ENCODE measurements at places on chromosomes 3 and 15.
A peak's percentile ranks its signal among the peaks of the same experiment; 100 is the strongest.

DNA sequence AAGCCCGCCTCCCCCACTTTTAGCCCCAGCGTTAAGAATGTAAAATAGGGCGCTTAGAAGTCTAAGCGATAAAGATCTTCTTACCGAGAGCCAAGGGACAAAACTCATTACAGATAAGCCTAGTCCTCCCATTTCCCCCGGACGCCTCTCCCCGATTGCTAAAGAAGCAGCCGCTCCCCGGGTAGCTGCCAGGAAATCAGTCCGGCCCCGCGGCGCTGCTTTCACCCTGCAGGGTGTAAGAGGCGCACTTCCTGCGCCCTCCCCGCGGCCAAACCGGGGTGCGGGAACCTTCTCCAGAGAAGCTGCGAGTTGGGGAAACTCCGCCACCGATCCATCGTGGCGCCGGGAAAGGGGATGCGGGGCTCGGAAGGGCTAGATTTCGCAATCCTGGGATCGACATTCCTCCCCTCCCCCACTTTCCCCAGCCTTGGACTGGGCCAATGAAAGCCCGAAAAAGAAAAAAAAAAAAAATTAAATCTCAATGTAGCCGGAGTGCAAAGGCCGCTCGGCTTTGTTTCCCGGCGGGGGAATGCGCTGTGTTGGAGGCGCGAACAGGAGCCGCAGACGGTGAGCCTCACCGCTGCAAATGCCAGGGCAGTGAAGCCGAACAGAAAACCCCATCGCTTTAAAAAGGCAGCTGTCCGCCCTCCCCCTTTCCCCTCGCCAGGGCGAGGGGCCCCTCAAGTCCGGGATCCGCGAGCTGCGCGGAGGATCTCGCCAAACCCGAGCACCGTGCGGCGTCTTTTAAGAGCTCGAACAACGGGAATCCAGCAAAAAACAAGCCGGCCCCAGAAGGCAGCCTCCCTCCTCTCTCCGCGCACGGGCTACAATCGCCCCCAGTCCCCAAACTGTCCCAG is 626 bp upstream of the PTPRG start:
- DNase-seq = no peak

DNA sequence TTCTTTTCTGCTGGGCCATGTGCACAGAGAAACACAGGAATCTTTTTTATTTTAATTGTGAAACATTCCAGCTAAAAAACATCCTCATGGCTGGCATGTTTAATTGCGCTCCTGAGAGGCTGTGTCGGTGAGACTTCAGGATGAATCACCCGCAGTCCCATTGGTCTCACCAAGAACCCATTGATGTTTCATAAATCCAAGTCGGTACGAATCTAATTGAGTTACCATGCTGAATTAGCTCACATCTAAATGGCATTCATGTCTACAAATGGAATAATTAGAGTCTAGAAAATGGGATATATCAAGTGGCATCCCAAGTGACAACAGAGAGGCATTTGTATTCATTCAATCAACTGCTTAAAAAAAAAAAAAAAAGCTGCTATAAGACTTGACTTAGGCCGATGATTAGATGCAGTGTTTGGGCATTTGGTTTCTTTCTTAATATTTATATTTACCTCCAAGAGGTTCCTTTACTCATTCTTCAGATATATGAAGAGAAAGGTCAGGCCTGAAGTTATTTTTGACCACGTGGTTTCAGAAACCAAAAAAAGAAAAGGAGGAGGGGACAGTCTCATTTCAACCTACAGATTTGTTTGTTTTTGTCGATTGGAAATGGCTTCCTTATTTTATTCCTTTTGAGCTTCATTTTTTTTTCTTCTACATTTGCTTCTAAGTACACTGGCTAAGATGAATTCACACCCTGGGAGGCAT is 79.1 kb upstream of the FOXB1 start:
- no peak for DNase-seq

DNA sequence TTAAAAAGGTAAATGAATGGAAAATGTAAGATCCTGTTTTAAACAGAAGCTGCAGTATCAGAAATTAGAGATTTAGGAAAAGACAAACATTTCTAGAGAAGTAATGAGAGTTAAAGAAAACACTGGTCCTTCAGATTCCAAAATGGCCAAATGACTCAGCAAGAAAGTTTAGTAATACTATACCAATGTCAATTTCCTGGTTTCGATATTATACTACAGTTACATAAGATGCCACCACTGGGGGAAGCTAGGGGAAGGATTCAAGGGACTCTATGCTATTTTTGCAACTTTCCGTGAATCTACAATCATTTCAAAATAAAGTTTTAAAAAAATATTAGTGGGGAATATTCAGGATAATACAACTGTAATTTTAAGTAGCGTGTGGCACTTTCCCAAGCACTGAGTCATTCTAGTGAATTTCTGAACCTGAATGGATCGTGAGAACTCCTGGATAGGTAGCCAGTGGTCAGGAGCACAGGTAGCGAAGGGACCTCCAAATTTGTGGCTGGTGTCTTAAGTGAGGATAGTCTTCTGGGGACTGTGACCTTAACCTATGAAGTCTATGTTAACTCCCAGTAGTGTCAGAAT is 37.6 kb downstream of the TMCC1 start:
- DNase-seq = no peak

GRCh38 chr3:125054449-125055329 is 1.1 kb downstream of the HEG1 start:
- no peak for DNase-seq

- DNase-seq = no peak
Measured at GRCh38 chr15:78308422-78309032, 9.1 kb upstream of the SKIC8 start.

GRCh38 chr3:71064291-71064955 is 519.1 kb downstream of the FOXP1 start:
- DNase-seq = peak; percentile 76

GRCh38 chr15:68045289-68046265 is 8.5 kb upstream of the PIAS1 start:
- no peak for DNase-seq

DNA sequence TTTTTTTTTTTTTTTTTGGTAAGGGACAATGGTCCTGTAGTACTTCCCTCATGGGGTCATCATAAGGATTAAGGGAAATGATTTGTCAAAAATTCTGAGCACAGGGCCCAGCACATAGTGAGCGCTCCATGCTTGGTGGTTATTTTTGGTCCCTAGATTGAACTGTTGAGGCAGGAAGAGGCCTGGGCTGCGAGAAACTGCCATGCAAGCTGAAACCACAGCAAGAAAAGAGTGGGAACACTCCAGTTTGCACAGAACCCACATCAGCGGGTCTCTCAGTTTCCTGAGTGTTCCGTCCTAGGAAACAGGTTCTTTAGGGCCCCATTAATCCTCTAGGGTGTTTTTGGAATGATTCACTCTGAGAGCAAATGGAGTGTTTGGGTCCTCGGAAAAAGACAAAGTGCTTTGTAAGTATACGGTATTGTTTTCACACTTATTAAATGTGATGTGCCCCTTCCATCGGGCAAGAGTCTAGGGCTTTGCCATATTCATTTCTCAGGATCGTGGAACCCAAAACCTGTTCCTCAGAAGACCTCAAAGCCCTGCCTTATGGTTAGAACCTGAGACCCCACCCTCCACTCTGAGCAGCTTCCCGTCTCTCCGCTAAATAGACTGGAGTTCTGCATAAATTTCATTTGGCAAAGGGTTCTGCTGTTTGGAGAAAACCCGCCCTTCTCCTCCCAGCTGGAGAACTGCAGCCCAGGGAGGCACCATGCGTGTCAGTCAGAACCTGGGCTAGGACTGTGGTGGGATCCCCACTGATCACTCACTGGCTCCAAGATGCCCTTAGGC is 60.4 kb downstream of the SPSB4 start:
- DNase-seq = no peak

- DNase-seq = no peak
Measured at GRCh38 chr3:120101624-120102023, 7.4 kb upstream of the GSK3B start.

GRCh38 chr3:71846185-71846584 is 61.2 kb upstream of the PROK2 start:
- DNase-seq = no peak

- no peak for DNase-seq
Measured at GRCh38 chr15:58524247-58524646, 92.5 kb downstream of the LIPC start.

- DNase-seq = peak; percentile 65
Measured at GRCh38 chr3:5188419-5189221, 1.1 kb downstream of the EDEM1 start.

- no peak for DNase-seq
Measured at GRCh38 chr3:141656771-141657170, 81.3 kb upstream of the RNF7 start.

- DNase-seq = no peak
Measured at GRCh38 chr3:96201463-96201862, 612.9 kb upstream of the EPHA6 start.

DNA sequence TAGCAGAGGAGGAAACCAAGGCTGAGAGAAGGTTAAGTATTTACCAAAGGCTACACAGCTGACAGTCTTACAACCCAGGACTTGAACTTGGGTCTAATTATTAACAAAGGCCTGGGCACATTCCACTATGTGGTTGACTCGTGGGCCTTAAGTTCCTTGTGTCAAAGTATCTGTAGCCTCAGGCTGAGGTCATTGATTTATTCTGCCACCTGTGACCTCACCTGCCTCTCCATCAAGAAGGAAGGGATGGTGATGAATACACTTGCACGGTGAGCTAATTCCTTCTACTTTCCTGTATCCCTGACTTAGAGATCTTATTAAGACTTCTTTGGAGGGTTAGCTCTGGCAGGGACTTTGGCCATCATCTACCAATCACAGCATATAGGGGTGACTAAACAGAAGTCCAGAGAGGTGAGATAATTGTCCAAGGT is 19.9 kb upstream of the LRRC58 start:
- DNase-seq = no peak

DNA sequence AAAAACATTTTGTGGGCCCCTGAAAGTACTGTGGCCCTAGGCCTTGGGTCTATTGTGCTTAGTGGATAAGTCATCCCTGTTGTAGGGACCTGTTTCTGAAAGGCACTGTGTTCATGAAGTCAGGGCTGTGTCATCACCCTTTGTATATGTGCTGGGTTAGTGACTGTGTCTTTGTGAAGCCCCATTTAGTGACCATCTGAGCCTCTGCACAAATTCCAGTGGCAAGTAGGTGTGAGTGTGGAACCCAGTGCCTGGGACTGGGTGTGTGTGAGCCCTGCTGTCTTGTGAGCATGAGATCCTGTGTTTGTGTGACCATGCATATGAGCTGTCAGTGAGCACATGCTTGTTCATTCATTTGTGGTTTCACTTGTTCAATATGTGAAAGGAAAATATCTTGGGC is 1.2 kb upstream of the HYAL1 start:
- DNase-seq = no peak

DNA sequence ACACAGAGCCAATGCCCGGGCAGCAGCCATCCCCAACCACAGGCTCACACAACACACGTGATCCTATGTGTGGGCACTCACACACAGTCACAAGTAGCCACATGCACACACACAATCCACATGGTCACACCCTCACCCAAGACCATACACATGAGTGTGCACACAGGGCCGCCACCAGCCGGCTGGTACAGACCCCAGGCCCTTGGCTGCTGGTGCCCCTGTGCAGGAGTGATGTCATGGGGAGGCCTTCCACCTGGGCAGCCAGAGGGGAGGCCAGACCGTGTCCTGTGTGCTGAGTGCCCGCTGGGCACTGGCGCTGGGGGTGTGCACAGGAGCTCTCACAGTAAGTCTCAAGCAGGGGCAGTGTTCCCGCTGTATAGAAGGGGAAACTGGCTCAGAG is 36.9 kb downstream of the DNAJB8 start:
- DNase-seq = no peak

- DNase-seq = no peak
Measured at GRCh38 chr15:79539401-79539800, 107.3 kb downstream of the MINAR1 start.

DNA sequence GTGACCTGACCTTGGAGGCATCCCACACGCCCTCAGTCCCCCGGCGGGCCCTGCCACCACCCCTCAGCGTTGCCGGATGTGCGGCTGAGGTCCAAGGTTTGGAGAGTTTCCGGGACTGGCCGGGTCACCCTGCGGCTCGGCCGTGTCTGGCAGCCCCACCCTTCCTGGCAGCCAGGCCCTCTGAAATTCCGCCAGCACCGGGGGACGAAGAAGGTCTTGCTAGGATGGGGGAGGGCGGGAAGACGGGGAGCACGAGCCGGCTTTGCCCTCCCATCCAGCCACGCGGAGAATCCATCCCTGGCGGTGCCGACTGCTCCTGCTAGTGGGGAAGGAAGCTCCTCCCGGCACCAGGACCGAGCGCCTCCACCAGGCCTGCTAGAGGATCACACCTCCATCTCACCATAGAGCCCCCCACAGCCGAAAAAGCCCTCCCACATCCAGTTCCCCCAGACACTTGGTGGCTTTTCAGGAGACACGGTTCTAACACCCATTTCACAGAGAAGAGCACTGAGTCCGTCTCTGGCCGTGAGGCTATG is 81.5 kb downstream of the CPN2 start:
- DNase-seq = no peak

- DNase-seq = no peak
Measured at GRCh38 chr3:57927916-57928315, 80.3 kb upstream of the FLNB start.

GRCh38 chr3:18469775-18470174 is 44.6 kb upstream of the SATB1 start:
- no peak for DNase-seq

- DNase-seq = no peak
Measured at GRCh38 chr3:61809879-61810278, 248.5 kb downstream of the PTPRG start.

- DNase-seq = no peak
Measured at GRCh38 chr3:36215241-36215640, 165.1 kb upstream of the STAC start.

- DNase-seq = peak; percentile 24
Measured at GRCh38 chr3:9649791-9650521, 651 bp downstream of the MTMR14 start.

DNA sequence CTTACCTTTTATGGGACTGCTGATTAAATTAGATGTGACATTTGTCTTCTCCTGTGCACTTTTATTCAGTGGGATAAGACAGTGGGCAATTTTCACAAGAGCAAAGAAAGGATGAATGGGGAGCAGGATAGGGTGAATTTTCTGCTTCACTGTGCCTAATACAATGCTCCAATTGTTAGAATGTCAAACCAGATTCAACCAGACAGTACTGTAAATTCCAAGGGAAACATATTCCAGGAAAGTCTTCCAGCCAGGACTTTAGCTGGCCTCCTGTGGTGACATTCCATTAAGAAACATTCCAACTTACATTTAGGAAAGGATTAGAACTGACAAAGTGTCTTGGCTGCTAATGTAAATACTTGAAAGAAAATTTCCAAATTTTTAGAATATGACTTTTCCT is 100.1 kb upstream of the PROK2 start:
- DNase-seq = no peak
